PC-3 (cell line): ENCODE measurements at places on chromosomes 5 and 9.

GRCh38 chr9:124009531-124010217, 1.9 kb upstream of the LHX2 start:
- no peak for DNase-seq

DNA sequence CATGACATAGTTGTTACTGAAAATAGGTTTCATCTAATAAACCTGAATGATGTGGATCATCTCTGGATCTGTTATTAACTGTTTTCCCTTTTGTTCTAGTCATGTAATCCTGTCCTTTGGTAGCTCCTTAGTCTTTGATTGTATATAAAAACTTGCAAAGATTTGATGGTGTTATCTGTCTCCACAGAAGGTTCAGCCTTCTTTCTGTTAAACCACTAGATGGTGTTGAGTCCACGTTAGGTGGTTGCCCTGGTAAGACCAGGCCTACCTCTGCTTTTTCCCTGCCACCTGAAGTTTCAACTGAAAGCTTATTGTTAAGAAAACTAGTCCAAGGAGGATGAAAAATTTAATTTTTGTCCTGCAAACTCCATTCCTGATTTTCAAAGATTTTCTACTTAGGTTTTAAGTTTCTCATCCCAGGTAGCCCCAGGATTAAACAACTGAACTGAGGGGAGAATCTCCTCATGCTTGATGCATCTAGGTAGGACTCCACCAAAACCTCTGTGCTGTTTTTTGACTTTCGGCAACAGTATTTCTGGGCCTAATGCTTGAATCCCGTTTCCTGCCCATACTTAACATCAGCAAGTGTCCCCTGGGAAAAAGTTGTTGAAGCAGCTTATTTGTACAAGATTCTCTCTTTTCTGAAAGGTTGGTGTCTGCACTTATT, 68.5 kb downstream of the RICTOR start:
- peak; percentile 55 for DNase-seq

DNA sequence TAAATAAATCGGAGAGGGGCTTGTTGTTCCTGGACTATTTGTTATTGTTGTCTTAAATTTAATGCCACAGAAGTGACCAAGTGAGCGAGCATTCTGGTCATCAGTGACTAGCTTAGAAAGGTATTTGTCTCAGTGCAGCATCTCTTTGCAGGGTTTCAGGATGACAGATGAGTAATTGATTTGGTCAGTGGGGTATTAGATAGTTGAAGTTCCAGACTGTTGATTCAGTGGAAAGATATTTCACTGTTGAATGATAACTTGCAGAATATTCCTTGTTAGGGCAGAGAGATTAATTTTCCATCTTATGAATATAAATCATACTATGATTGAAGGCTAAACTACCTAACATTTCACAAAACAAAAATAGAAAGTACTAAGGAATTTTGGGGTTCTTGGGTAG, 122.4 kb downstream of the TRIO start:
- peak; percentile 98 for DNase-seq

- DNase-seq: no peak
Measured at GRCh38 chr9:69342769-69343168, 17.8 kb downstream of the ENTREP1 start.

- no peak for DNase-seq
Measured at GRCh38 chr5:67082941-67083340, 113.7 kb downstream of the CD180 start.

DNA sequence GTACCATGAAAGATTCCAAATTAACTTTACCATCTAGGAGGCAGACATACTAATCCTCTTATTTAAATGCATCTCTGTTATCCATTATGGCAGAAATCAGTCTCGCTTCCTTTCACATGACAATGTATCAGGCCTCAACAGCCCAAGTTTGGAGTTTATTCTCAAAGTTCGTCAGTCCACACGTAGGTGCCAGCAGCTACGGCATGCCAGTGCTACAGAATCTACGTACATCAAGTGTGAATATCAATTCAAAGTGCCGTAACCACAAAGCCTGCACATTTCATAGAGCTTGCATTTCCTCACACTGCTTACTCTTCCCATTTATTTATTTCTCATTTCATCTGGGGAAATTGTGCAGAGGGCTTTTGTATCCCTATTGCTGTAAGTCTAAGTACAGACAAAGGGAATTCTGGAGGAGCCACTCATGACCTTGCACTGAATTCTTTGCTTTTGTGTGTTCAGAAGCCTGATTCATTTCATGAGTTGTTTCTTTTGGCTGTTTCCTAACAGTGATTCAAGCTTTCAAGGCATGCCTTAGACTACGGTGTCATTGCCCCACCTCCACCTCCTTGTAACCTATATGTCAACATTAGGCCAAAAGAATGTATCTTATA, 10.0 kb downstream of the ENC1 start:
- peak; percentile 94 for DNase-seq

- peak; percentile 85 for DNase-seq
Measured at GRCh38 chr9:137302118-137302448, at the start of gene NRARP. Gene NRARP (minus strand): TSS chr9:137302271. CDS start chr9:137301928, 343 bp downstream.

GRCh38 chr9:134785325-134786108, 95.1 kb upstream of the FCN2 start:
- DNase-seq: no peak

DNA sequence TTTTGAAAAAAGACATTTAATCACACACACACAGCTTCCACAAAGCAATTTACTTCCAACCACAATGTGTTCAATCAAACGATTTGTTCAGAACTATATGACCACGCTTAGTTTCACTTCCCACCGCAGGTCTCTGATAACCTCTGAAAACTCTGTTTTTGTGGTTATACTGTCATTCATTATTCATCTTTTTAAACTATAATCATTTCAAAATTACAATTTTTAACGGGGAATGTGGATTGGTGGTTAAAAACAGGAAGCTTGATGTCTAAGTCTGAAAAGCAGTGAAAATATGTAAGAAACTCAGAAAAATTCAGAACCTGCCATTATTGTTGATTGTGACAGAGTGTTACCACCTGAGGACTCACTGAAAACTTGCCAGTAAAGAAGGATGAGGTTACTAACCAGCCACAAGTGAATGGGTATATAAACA, 12.7 kb upstream of the TMEM174 start:
- peak; percentile 3 for DNase-seq

- DNase-seq: no peak
Measured at GRCh38 chr5:178314061-178314660, 81.6 kb upstream of the PHYKPL start.

DNA sequence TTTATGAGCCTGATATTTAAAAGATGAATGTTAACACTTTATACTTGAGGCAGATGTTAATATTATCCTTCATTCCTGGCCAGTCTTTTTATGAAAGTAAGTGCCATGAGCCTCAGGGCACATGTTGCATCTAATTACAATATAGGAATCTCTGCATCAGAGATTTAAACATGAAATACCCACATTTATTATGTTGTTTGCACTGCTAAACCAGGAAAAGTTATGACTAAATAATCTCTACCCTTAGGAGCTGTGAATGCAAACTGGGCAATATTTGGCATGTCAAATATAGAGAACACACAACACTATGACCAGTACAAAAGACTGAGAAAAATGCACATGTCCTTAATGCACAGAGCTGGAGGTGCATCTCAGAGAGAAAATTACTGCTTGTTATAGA, 526.1 kb upstream of the GRAMD2B start:
- no peak for DNase-seq

DNA sequence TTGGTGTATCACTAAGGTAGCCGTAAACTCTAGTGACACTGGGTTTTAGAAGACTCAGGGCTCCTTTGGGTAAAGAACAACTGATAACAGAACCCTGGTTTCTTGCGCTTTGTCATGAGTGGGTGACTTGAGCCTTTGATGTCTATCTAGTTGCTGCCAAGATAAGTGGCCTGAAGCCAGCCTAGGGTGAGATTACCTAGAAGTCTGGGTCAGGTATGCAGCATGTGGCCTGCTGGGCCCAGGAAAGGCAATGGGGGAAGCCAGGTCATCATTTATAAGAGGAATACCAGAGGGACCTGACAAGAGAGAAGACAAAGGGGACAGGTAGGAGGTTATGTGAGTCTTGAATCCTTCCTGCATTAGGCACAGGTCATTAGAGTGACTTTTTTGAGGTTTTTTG, 23.2 kb upstream of the GARNL3 start:
- DNase-seq: no peak

DNA sequence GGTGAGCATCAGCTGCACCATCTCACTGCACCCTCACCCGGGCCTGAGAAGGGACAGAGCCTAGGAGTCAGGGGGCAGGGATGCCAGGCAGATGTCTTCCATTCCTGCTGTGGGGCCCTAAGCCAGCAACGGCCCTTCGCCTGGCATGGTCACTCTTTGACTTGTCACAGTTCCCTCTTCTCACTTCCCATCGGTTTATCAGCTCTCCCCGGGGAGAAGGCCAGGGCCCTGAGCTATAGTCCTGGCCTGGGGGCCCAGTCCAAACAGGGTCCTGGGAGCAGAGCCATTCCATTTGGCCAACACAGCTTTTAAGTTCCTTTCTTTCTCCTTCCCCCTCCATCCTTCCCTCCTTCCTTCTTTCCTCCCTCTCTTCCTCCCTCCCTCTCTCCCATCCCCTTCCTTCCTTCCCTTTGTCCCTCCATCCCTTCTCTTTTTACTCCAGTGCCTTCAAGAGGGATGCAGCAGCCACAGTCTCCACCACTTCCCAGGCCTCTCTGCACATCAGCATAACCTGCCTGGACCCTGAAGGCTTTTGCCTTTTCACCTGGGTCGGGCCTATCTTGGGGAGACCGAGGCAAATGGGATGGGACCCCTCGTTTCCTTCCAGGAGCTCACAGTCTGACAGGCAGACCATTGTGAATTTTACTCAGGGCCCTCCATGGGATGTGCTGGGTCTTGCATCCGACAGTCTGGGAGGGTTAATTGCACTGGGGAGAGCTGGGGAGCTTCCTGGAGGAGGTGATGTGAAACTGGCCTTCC, 4.2 kb downstream of the COL5A1 start:
- no peak for DNase-seq

GRCh38 chr5:118789366-118789765, 199.0 kb downstream of the DTWD2 start:
- DNase-seq: no peak

DNA sequence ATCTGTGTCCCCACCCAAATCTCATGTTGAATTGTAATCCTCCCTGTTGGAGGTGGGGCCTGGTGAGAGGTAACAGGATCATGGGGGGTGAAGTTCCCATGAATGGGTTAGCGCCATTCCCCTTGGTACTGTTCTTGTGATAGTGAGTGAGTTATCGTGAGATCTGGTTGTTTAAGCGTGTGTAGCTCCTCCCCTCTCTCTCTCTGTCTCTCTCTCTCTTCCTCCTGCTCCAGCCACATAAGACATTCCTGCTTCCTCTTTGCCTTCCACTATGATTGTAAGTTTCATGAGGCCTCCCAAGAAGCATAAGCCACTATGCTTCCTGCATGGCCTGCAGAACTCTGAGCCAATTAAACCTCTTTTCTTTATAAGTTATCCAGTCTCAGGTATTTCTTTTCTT, 28.8 kb downstream of the C5orf15 start:
- no peak for DNase-seq

GRCh38 chr5:120088836-120089235, 375.3 kb upstream of the PRR16 start:
- DNase-seq: no peak

DNA sequence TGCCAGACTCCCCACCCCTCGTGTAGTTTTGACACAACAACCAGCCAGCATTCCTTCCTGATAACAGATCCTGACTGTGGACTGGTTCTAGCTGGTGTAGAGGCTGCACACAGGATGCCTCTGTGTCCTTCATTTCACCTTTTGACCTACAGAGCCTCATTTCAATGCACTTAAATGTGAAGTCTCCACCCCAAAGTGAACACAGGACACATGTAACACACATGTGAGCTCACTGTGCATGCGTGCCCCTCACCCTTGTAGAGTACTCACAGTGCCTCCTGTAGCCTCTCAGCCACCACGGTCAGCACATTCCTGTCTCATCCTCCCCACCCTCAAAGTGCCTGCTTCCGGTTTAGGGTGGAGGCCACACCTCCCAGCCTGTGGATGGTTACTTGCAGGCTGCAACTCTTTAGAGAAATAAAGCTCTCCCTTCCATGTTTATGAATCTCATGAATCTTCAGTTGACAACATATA, 11.6 kb upstream of the NKD2 start:
- no peak for DNase-seq

DNA sequence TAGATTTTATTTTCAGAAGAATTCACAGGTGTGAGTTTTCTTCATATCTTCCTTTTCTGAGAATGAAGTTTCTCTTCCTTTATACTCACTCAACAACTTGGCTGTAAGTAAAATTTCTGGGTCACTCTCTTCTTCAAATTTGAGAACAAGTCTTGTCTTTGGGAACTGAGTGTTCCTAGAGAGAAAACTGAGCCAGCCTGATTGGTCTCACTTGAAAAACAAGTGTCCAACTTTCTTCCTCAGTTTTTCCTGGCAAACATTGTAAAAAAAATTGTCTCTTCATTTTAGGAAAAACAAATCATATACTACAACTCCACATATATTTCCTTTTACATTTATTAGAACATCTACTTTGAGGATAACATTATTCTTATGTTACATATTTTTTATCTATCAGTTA, 156.1 kb upstream of the GHR start:
- no peak for DNase-seq

DNA sequence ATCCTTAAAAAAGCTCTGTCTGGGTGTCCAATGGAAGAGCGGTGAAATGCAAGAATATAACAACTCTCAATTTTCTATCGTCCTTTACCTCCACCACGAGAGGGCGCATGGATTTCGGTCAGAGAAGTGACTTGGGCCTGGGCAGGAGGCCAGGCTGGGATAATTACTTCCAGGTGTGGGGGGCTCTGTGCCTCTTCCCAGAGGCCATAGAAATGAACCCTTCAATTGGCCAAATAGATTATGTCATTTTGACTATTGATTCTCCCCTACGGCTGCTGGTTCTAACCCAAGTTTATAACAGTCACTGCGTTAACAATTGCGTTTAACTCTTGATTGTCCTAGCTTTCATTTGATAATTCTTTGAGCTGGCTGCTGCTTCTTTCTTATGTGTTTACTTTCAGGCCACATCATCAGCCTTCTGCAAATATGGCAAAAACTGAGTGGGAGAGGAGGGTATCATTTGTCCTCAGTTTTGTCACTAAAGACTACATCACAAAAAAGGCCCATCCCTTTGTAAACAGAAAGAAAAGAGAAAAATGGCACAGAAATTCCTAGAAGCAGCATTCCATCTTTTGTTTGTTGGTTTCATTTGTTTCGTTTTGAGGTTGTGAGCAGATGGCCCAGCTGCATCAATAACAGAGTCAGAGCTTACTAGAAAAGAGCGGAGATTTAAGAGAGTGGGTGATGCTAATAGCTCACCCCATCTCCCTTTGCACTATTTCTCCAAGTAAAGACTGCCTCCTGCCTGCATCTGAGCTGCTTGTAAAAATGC, 45.4 kb upstream of the ZFR start:
- DNase-seq: peak; percentile 86

- no peak for DNase-seq
Measured at GRCh38 chr5:98816582-98817222, 43.2 kb downstream of the RGMB start.

DNA sequence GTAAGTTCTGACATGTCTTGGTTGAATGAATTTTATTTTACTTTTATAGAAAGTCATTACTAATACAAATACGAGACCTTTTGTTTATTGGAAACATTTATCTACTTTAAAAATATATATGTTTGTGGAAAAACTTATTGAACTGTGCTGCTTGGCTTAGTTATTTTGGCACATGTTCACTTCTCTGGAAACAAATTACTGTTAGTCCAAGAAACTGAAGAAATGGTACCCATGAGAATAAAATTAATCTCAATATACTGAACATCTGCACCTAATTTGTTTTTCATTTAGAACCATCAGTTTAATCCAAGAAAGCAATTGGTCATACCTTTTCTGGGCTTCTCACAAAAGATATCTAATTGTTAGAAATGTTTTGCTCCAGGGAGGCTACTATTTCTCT, 32.2 kb downstream of the INVS start:
- DNase-seq: no peak

- DNase-seq: no peak
Measured at GRCh38 chr5:176941951-176942350, 42.8 kb upstream of the HK3 start.
